ENCODE measurements at places on chromosomes 7 and 10.
A peak's percentile ranks its signal among the peaks of the same experiment; 100 is the strongest.

DNA sequence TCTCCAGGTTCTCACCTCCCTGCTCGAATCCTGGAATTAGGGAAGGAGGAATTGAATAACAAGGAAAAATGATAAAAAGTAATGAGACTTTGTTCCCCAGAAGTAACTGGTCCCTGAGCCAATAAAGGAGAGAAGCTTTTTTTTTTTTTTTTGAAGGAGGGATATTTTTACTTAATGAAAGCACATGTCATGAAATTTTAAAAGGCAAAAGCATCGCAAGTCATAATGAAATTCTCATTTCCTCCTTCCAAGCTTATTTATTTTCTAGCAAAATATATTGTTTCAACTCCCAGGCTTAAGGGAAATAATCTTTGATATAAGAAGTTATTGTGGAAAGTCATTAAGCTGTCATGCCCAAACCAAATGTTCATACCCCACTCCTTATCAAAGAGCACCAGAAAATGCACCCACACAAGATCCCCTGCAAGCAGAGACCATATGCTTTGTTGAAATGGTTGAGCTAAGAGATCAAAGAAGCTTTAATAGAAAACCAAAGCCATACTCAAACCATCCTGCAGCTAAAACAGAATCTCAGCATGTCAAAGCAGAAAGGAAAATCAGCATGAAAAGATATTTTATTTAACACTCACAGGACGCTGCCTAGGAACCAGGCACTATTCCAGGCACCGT, 16.7 kb upstream of the ABCC2 start:
- DNase-seq: no peak

DNA sequence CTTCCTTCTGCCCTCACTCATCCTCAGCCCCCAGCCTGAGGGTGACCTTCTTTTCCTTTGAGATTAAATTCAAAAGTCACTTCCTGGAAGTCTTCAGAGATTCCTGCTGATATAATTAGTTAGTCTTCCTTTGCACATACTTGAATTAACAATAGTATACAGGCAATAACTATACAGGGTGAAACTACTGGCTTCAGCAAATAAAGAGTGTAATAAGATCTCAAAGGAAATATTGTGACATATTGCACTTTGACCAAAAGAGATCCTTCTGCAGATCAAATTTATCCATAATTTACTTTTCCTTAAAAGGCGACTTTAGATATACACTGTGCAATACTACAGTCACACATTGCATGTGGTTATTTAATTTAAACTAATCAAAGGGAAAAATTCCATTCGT, 123.8 kb downstream of the SEMA3A start:
- DNase-seq: no peak

DNA sequence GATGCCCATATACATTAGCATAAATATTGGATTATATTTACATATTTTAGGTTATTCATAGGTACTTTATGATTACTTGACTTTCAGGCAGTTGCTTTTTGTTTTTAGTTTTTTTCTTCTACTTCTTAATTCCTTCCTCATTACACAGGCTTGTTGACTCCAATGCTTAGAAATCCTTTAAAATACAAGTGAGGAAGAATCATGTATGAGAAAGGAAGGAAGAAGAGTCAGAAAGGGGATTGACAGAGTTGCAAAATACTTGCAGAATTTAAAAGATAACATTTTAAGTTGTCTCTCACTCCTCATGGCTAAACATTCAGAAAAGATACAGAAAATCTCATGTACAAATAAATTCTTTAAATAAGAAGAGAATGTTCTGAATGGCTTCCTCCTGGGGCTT, 61.9 kb downstream of the ATXN7L1 start:
- no peak for DNase-seq

GRCh38 chr10:71075759-71076472, 136.5 kb upstream of the UNC5B start:
- DNase-seq: no peak

- no peak for DNase-seq
Measured at GRCh38 chr10:55509168-55509567, 708.1 kb upstream of the PCDH15 start.

GRCh38 chr10:132711613-132712121, 74.3 kb downstream of the NKX6-2 start:
- DNase-seq: no peak

- DNase-seq: no peak
Measured at GRCh38 chr7:134931487-134931886, 54.8 kb upstream of the AGBL3 start.

DNA sequence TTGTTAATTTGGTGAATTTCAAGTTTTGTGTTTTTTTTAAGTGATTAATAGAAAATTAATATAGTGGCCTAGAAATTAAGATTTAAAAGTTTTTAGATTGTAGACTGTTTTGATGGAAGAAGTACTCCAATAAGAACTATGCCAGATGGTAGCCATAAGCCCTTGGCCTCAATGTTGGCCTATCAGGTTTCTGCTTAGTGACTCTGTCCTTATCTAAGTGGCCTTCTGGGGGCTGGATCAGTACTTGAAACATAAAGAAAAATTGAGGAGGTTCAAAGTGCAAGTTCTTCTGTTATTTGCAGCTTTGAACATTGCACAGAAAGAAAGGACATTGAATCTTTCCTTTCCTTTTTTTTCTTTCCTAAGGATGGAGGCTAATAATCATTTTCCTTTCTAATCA, 9.9 kb downstream of the CCDC126 start:
- no peak for DNase-seq

DNA sequence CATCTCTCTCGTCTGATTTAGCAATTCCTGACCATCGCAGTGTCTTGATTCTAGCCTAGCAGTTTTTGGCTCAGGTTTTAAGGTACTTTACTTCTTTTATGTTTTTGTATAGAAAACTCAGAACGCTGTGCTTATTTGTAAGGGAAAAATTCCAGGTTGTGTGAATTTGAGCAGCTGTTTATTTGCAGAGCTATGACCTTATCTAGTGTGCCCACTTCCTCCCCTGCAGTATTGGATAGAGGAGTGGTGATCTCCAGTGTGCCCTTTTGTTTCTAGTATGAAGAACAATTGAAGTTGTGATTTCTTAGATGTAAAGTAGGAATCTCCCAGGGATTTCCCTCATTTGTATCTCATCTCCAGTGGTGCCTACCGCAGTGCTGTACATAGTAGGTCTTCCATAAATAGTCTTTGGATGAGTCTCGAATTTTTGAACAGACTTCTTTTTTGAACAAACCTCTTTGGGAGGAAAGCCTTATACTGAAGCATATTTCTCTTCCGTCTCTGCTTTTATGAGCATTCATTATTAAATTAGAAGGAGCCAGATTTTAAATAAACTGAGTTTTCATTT, 40.0 kb downstream of the GARS1 start:
- no peak for DNase-seq

- DNase-seq: no peak
Measured at GRCh38 chr7:139124084-139124914, 14.8 kb upstream of the ZC3HAV1 start.

DNA sequence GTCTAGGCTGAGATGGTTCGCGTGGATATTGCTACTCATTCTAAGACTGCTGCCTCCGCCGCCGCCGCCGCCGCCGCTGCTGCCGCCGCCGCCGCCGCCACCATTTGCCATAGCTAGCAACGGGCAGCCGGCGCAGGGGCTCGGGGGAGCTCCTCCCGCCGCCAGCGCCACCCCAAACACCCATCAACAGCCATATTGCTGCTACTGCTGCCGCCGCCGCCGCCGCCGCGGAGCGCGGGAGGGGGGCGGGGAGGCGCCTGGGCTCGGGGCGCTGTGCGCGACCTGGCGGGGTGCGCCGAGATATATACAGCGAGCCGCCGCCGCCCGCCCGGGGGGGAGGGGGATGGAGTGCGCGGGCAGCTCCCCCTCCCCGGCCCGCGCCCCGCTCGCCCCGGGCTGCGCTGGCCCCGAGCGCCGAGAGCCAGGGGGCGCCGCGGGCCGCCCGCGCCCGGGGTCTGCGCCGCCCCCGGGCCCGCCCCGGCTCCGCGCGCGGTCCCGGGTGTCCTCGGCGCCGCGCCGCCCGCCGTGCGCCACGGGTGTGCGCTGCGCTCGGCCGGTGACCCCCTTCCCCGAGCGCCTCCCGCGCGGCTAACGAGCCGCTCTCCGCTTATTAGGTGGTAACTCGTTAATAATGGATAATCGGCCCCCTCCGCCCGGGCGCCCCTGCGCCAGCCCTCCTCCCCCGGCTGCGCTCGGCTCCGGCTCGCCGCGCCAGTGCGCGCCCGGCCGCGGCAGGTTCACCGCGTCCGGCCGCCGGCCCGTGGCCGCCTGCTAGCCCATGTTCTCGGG, at the start of gene KCNMA1:
KCNMA1 (minus strand) TSS at position 277 of the 789 bp plus-strand sequence.
- peak; percentile 48 for DNase-seq

DNA sequence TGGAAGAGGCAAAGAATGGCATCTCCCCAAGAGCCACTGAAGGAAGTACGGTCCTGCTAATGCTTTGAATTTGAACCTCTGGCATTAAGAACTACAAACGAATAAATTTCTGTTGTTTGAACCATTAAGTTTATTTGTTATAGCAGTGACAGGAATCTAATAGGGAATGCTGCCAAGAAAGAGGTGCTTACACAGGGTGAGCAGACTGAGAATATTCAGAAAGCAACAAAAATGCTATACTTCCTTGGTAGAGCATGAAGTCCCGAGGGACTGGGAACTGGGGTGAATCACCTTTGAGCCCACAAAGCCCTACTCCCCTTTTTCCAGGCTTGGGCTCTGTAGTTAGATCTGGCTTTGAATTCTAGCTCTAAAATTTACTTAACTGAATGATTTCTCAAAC, 45.0 kb downstream of the PANK1 start:
- DNase-seq: no peak

- DNase-seq: no peak
Measured at GRCh38 chr7:41027428-41028115, 675.3 kb downstream of the INHBA start.

GRCh38 chr10:36183056-36183455, 541.0 kb upstream of the FZD8 start:
- DNase-seq: no peak

- no peak for DNase-seq
Measured at GRCh38 chr7:26950889-26951288, 86.5 kb upstream of the SKAP2 start.

- DNase-seq: no peak
Measured at GRCh38 chr10:45624724-45625123, 47.8 kb downstream of the ZFAND4 start.

- no peak for DNase-seq
Measured at GRCh38 chr7:12233175-12233574, 22.1 kb downstream of the TMEM106B start.

DNA sequence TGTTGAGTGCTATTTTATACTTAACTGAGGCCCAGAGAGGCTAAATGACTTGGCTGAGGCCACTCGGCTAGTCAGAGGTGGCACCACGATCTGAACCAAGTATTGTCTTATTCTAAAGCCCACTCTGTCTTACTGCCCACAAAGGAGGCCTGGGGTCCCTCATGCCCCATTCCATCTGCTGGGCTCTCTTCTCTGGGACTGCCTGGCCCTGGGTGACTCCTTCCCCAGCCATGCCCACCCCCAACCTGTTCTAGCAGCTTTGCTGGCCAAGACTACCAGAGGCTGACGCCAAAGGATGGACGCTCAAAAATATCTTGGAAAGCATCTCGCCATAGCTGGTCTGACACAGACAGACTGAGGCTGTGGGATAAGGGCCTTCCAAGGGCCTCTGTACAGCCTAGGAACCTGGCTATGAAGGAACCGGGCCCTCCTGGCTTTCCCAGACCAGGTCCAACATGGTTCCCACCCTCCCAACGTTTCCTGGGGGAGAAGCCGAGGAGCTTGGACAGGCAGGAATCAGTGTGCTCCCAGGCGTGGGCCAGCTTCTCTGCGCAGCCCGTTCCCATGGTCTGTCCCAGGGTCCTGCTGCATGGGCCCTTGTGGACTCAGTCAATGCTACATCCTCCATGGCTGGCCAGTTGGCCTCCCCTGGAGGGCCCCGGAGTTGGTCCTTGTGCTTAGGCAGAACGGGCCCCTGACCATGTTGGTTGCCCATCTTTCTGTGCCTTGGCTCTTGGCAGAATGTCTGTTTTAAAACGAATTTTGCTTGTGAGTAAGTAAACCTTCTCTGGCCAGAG, 11.7 kb downstream of the HSPA12A start:
- DNase-seq: no peak

GRCh38 chr7:133481676-133482075, 228.8 kb downstream of the EXOC4 start:
- DNase-seq: no peak

DNA sequence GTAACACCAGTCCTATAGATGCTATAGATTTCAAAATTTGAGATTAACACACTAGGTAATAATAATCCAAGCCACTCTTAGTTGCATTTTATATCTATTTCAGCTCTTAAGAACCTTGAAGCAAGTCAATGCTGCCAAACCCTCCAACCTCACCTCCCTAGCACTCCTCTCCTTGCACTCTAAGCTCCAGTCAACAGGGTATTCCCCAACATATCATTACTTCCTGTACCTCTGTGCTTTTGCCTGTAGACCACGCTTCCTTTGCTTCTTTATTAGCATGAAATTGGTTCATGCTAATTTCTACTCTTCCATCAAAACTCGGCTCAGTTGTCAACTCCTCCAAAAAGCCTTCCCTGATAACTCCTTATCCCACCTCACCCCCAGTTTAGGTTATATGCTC, 24.6 kb downstream of the PEX1 start:
- DNase-seq: no peak

DNA sequence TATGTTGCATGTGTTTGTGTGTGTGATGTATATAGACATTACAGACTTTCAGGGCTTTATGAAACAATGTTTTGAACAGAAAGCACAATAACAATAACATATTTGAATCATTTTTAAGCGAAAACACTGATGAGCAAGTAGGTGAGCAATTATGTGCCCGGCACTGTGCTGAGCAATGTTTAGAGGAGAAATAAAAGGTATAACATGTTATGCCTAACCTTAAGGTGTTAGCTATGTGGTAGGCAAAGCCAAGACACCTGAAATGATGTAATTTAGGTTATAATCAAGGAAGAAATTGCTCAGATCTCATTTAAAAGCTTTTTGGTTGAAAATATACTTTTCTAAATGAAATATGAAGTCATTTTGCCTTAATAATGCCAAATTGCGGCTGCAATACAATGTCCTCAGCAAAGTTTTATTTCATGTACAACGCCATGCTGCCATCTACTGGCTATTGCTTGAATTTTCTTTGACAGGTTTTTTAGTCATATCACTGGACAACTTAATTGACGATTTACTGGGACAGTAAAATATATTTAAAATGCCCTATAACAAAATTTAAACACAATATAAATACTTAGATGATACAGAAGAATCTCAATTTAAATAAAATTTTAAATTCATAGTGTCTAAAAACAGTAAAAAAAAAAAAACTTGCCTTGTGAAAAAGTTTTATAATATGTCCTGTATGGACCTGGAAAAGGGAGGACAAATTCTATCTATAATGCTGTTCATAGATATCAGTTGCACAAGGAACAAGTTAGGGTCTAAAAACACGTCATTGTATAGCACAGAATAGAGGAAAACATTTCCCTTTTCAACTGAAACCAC, 131.1 kb upstream of the CDK1 start:
- no peak for DNase-seq

- no peak for DNase-seq
Measured at GRCh38 chr7:38825721-38826440, 83.1 kb downstream of the VPS41 start.

- DNase-seq: no peak
Measured at GRCh38 chr7:87144173-87144657, 8.0 kb upstream of the DMTF1 start.

DNA sequence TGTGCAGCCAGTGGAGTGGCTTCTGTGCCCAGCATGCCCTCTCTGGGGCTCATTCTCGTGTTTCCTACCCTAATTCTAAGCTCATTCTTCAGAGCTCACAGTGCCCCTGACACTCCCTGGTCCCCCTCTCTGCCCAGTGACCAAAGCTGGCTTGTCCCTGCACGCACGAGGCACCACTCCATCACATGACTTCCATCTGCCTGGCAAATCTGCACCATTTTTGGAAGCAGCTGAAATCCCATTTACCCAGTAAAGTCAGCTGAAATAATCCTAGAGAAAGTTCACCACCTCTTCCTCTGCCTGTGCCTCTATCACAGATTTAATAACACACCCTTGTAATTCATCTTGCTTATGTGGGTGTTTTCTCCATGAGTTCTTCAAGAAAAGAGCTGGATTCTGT, 616.9 kb downstream of the PTPRN2 start:
- DNase-seq: no peak
